ENCODE measurements at places on chromosomes 16 and 17.

GRCh38 chr17:35414247-35414646 is 18.1 kb downstream of the SLFN12 start:
- DNase-seq = no peak

- DNase-seq = no peak
Observed at GRCh38 chr17:28008513-28008912, 34.0 kb upstream of the NLK start.

- no peak for DNase-seq
Observed at GRCh38 chr16:1706386-1707192, 594 bp downstream of the MAPK8IP3 start.

- no peak for DNase-seq
Observed at GRCh38 chr16:22848451-22848850, 34.5 kb downstream of the HS3ST2 start.

DNA sequence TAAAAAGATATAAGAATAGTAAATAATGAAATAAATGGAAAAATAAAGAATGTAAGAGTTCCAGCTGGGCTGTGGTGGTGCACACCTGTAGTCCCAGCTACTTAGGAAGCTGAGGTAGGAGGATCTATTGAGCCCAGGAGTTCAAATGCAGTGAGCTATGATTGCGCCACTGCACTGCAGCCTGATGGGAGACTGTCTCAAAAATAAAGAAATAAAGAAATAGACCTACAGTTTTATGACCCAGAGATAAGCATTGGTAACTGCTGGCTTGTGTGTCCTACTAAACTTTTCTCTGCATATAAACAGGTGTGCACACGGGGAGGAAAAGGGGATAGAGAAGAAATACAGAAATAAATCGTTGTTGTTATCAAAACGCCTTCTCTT is 7.8 kb upstream of the PDP2 start:
- no peak for DNase-seq

DNA sequence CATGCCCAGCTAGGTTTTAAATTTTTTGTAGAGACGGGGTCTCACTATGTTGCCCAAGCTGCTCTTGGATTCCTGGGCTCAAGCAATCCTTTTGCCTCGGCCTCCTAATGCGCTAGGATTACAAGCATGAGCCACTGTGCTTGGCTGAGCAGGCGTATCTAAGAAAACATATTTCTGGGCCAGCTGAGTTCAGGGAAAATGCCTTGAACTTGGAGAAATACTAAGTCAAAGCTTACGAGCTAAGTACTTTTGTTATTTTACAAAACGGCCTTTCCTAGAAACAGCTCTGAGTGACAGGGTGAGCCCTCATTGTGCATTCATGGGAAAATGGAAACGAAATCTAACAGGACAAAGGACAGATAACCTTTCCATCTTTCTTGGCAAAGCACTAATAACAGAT is 24.7 kb downstream of the DNAI2 start:
- no peak for DNase-seq

DNA sequence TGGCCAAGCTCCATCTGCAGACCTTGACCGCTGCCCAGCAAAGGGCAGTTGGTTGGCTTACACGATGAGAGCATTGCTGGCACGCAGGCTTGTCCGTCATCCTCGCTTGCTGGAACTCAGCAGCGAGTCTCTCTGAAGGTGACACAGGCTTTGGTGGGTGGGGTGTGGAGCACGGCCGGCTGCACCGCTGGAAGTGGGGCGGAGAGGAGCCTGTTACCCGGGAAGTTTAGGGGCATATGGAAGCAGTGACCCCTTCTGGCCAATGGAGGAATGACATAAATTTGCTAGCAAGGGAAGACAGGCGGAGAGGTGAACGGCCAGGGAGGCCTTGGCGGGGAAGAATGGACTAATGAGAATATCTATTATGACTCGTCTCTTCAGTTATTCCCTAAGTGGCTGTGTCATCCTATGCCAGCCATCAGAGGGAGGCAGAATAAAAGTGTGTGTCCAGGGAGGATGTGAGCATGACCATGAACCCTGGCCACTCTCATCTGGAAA is 65.9 kb upstream of the SDK2 start:
- DNase-seq = peak; percentile 20

DNA sequence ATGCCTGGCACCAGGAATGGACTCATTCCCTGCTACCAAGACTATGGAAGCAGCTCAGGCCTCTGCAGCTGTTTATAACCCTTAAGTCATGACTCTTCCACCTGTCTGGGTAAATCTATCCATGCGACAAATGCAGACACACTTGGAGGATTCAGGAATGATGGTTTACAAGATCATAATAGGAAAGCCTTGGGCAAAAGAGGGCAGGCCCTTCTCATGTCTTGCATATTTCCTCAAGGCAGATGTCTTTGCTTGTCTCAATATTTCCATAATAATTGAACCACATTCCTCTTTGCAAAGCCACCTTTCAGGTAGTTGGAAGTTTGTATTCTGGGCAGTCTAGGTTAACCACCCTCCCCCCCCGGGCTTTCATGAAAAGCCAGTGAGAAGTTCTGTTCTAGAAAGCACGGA is 884 bp upstream of the JPT1 start:
- DNase-seq = no peak

- DNase-seq = no peak
Observed at GRCh38 chr16:83711069-83711468, 96.7 kb upstream of the HSBP1 start.

GRCh38 chr16:65294165-65294564 is 172.3 kb upstream of the CDH11 start:
- no peak for DNase-seq

DNA sequence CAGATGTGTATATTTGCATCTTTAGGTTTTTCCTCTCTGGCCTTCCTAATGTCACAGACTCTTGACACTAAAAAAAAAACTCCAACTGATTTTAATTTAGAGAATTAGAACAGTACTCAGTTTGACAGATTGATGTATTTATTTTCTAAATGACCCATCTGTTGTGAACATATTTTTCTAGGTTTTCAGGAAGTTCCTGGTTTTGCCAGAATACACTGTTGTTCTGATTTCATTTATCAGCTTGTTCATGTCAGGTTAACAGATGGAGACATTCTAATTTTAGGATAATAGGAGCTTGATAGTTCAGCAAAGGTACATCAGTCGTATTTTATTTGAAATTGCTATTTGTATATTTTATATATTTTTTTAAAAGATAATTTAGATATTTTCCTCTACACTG is 133.4 kb downstream of the TANC2 start:
- no peak for DNase-seq

DNA sequence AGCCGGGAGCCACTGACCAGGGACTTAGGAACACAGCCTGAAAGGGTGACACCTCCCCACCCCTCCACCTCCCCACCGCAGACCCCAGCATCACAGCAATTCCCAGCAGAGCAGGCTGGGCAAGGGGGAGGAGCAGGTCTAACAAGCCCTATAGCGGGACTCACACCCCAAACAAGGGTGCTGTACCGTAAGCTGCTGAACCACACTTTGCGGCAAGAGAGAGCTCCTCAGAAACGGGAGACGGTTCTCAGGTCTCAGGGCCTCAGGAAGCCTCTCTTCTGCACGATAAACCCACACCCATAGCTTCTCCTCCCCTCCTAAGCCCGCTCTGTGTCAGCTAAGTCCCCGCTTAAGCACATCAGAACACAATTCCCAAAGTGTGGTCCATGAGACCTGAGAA is 11.7 kb upstream of the COTL1 start:
- DNase-seq = no peak

DNA sequence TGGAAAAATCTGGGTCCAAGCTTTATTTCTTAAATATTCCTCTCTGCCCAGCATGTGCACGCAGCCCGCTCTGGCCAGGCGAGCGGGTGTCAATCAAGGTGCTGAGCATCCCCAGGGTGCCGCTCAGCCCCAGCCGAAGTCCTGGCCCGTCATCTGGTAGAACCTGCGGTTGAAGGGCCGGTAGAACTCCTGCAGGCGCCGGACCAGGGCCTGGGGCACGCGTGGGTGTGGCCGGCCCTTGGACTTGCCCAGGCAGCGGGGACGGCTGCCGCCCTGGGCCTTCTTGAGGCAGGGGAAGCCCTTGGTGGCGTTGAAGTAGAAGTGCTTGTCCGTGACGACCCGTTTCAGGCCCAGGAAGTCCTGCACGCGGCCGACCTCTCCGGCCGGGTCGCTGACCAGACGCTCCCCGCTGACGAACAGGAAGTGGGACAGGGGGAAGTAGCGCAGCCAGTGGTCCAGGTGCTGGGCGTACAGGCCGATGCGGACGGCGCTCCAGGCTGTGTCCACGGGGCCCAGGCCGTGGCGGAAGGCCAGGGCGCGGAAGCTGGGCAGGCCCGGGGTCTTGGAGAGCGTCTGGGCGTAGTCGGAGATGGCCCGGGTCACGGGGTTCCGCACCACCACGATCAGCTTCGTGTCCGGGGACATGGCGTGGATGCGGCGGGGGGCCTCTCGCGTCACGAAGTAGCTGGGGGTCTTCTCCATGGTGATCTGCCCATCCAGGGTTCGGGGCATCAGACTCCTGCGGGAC is 6.6 kb downstream of the HS3ST6 start:
- no peak for DNase-seq

DNA sequence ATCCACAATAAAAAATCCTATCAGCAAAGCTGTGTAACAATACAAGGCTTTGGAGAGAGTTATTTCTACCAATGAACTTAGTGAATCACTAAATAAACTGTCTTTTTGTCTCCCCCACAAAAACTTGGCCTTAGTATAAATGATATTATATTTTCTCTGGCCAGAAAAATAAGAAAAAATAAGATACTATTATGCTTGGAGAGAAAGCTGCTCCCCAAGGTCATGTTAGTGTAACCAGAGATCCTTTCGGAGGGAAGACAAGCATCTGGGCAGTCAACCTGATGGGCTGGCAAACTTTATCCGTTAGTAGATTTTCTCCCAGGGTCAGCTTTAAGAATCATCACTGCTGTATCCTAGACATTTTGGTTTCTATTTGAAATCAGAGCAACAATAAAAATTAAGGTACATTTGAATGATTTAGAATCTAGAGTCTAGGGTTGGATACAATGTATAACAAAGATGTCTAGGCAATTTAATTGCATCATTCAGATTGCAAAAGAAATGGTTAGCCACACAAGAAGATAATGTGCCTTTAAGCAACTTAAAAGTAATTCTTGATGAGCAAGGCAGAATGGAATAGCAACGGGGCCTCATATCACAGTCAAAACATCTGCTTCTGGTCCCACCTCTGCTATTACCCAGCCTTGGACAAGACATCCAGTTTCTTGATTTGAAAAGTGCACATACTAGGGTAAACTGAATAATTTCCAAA is 280.4 kb downstream of the SLC39A11 start:
- DNase-seq = no peak

GRCh38 chr17:7912927-7913524 is 3.1 kb downstream of the RNF227 start:
- no peak for DNase-seq

- DNase-seq = no peak
Observed at GRCh38 chr17:16259926-16260325, 42.9 kb downstream of the PIGL start.

DNA sequence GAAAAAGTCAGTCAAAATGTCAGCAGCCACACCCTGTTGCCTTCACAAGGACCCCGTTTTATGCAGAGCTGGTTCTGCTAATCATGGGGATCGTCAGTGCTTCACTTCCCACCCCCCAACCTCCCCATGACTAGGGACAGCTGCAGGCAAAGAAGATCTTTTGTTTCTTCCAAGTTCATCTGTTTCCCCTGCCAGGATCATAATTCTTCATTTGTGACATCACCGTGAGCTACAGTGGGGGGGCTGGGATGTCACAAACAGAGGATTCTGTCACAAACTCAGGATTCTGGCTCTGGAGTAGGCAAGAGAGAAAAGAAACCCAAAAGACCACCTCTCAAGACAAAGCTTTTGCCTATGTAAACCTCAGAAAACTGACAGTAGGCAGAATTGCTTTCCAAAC is 24.7 kb downstream of the DNAJC7 start:
- DNase-seq = no peak

- DNase-seq = no peak
Observed at GRCh38 chr17:44788139-44788538, 29.4 kb downstream of the ADAM11 start.

DNA sequence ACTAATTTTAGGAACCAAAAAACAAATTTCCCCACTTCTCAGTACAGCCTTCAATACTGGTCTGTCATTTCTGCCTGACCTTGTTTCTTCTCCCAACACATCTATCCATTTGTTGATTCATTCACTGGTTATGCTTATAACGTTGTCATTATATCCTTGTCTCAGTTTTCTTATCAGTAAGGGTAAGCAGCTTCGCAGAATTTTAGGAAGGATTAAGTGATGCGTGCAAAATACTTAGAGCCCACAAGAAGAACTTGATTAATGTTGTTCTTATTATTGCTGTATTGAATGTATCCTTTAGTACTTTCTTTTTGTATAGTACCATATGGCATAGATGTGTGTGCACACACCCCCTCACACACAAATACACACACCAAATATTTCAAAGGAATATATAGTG is 403.5 kb upstream of the HSBP1 start:
- DNase-seq = no peak

DNA sequence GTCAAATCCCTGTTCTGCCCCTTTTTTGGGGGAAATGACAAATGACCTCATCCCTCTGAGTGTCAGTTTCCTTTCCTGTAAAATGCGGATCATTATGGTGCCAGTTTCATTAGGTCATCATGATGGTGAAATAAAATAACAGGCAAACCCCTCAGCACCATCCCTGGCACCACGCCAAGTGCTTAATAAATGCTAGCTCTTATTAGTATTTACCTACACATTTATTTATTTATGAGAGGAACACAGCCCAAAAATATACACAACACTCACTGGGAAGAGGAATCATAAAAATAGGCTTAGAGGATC is 28.6 kb upstream of the GPRC5B start:
- DNase-seq = no peak

GRCh38 chr16:82735186-82735585 is 108.4 kb downstream of the CDH13 start:
- no peak for DNase-seq

DNA sequence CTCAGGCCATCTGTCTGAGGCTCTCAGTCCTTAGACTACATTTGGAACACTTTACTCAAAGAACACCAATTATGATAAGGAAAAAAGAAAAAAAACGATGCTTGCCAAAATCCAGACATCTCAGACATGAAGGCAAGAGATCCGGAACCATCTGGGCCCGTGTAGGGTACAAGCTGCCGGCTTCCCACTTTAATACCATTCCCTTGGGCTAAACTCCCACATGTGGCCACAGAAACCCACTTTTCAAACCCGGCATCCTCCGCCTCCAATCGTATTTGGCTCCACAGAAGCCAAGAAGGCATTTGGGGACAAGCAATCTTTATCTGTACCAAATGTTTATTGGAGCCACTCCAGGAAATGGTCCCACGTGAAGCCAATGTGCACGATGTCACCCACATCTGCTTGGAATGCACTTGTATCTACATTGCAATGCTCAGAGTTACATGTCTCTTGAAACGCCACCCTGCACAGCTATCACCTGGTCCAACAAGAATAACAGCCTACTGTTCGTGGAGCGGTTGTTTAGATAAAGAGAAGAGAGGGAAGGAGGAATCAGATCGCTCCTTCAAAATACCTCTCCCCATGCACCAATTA is 33.5 kb downstream of the XYLT1 start:
- no peak for DNase-seq

GRCh38 chr17:66351033-66351432 is 48.6 kb downstream of the PRKCA start:
- no peak for DNase-seq

DNA sequence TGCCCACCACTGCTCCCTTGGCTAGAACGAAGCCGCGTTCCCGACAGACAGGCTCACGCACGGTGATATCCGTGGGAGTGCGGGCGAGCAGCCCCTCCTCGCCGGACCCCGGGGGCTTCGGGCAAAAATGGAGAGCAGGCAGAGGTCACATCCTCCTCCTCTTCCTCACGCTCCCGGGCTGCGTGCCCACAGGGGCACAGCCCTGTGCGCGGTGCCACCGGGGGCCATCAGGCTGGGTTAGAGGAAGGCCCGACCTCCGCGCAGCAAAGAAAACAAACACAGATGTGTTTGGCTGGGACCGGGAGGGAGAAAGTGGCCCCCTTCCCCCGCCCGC is 519 bp upstream of the NTN1 start:
- DNase-seq = no peak
